ENCODE measurements at places on chromosomes 3 and 15.

DNA sequence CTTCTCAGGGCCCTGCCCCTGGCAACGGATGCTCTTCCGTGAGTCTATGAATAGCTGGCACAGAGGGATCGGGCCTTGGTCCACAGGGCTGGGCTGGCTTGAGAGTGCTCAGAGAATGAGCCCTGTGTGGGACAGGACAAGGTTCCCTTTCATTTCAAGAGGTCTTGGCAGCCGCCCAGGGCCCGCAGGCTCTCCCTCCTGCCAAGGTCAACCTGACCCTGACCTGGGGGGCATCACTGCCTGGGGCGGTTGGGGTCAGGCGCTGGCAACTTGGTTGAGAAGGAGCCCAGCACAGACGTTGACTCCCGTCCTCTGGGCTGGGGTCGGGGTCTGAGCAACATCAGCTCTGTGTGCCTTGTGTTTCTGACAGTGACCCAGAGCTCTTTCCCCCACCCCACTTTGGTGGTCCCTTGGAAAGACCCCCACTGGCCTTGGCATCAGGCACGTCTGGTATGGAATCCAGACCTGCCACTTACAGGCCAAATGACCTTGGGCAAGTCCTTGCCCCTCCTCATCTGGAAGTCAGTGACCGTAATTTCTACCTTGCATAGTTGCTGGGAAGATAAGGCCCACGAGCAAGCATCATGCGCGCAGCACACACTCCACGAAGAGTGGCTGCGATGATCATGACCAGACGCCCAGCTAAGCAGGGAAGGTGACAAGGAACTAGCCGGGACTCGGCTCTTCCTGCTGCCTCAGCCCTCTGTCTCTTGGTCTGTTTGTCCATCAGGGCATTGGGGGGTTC is 36.4 kb downstream of the EPHB3 start:
- no peak overlapping the region for H3K4me3 ChIP-seq

- no peaks in the 10 kb centered on the region for H3K4me1 ChIP-seq
- no peaks in the 10 kb centered on the region for H3K36me3 ChIP-seq
- no peaks in the 10 kb centered on the region for H3K27me3 ChIP-seq
- no peak for DNase-seq
Observed at GRCh38 chr3:76383781-76384180, 598.4 kb upstream of the ZNF717 start.

DNA sequence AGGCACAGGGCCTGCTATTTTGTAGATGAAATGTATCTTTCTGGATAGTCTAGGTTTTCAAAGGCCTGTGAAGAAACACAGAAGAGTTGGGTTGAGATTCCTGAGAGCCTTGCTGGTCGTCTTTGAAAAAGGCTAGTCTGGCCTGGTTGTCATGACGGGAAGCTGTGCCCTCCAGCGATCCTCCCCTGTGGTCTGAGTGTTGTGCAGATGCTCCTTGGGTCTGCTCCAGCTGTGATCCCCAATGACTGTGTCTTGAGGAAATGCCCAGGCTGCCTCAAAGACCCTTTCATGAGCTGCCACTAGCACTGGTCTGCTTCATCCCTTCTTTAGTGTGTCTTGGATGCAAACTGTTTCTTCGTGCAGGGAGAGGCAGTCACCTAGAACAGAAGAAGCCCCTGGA is 111.0 kb upstream of the SYNPR start:
- H3K27ac ChIP-seq = no peak overlapping the region
- no peaks in the 10 kb centered on the region for H3K27me3 ChIP-seq
- H3K4me1 ChIP-seq = no peaks in the 10 kb centered on the region
- no peaks in the 10 kb centered on the region for H3K36me3 ChIP-seq
- H3K4me3 ChIP-seq = no peak overlapping the region

DNA sequence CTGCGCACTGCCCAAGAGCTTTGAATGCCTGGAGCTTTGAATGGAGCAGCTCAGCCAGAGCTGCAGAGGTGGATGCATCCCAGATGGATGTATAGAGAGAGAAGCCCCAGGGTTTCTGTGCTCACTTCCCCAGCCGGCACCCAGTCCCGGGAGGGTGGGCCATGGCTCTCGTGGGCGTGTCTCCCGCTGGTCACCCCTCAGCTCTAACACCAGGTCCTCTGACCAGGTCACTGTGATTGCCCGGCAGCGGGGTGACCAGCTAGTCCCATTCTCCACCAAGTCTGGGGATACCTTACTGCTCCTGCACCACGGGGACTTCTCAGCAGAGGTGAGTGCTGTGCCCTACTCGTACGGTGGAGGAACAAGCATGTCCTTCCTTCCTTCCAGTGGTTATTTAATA is 10.7 kb downstream of the TMEM43 start:
- peaks cover 16% of the 10 kb centered on the region for H3K36me3 ChIP-seq
- H3K4me1 ChIP-seq = no peaks in the 10 kb centered on the region
- no peak overlapping the region for H3K4me3 ChIP-seq
- H3K27me3 ChIP-seq = no peaks in the 10 kb centered on the region
- DNase-seq = no peak
- H3K27ac ChIP-seq = no peak overlapping the region

- H3K36me3 ChIP-seq = peaks cover 3% of the 10 kb centered on the region
- no peaks in the 10 kb centered on the region for H3K27me3 ChIP-seq
- no peaks in the 10 kb centered on the region for H3K4me1 ChIP-seq
- no peak overlapping the region for H3K4me3 ChIP-seq
Observed at GRCh38 chr3:134911586-134912548, 116.8 kb downstream of the EPHB1 start.

- no peaks in the 10 kb centered on the region for H3K36me3 ChIP-seq
- H3K4me3 ChIP-seq = no peak overlapping the region
- H3K27me3 ChIP-seq = peaks cover 3% of the 10 kb centered on the region
- DNase-seq = no peak
- no peaks in the 10 kb centered on the region for H3K4me1 ChIP-seq
Observed at GRCh38 chr3:198076722-198077308, 116.8 kb downstream of the LMLN start.

DNA sequence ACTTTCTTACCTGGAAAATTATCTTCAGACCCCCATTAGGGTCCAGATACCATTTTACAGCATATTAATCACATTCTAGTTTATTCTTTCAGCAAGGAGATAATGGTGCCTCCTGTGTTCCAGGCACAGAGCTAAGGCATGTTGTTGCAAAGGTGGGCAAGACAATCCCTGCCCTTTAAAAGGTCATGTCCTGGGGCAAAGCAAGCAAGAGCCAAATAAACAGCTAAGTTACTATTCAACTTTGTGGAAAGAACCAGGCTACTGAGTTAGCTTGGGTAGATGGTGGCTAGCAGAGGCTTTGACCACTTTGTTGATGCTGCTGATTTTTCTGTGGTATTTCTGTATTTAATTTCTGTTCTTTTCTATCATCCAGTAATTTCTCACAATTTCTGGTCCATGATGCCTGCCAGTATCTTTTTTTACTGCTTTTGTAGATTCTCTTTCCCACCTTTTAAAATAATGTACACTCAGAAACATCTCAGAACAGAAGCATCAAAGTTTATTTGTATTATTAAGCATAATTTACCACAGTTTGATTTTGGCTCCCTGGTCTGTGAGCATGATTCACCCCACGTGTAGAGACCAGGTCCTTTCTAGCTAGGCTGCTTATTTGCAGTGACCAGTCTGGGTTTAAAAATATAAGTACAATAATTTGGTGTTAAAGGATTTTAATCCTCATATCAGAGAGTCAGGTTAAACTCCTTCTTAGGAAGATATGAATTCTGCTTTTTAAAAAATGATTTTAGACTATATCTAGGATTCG is 71.5 kb downstream of the LRRC28 start:
- H3K27ac ChIP-seq = no peak overlapping the region
- DNase-seq = no peak
- no peaks in the 10 kb centered on the region for H3K27me3 ChIP-seq
- H3K36me3 ChIP-seq = no peaks in the 10 kb centered on the region
- no peaks in the 10 kb centered on the region for H3K4me1 ChIP-seq

DNA sequence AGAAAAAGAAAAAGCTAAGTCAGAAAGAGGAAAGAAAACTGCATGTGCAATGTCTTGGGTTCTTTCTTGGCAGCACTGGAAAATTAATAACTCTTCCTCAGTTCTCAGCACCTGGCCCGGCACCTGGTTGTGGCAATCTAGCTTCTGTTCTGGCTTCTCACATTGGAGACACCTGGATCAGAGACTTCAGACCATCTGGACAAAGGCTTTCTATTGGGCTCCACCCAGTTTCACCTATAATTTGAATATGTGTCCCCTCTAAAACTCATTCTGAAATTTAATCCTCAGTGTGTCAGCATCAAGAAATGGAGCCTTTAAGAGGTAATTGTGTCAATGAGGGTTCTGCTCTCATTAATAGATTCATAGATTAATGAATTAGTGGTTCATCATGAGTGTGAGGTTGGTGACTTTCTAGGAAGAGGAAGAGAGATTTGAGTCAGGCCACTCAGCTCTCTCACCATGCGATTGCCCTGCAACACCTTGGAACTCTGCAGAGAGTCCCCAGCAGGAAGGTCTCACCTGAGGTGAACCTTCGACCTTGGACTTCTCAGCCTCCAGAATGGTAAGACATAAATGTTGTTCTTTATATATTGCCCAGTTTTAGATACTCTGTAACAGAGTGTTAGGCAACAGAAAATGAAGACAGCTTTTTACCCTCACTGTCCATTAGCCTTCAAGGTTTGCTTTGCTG is 679.9 kb downstream of the NTRK3 start:
- H3K4me1 ChIP-seq = no peaks in the 10 kb centered on the region
- DNase-seq = no peak
- no peaks in the 10 kb centered on the region for H3K27me3 ChIP-seq
- H3K36me3 ChIP-seq = no peaks in the 10 kb centered on the region
- no peak overlapping the region for H3K4me3 ChIP-seq

- no peaks in the 10 kb centered on the region for H3K27me3 ChIP-seq
- no peaks in the 10 kb centered on the region for H3K4me1 ChIP-seq
- H3K27ac ChIP-seq = no peak overlapping the region
- no peak for DNase-seq
- H3K4me3 ChIP-seq = no peak overlapping the region
Observed at GRCh38 chr15:64856429-64857145, 14.9 kb downstream of the PLEKHO2 start.

DNA sequence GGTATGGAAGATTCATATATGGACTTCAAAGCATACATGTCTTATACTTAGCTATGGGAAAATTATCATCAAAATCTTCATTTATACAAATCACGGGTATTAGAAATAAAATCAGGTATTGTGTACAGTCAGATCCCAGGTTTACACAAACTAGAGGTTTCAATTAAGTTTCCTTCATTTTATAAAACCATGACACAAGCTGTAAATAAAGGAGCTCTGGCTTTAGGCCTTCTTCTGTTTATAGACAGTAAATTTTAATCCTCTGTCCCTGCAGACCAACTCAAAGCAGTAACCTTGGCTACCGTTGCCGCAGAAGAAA is 68.8 kb upstream of the CHD2 start:
- no peaks in the 10 kb centered on the region for H3K36me3 ChIP-seq
- H3K4me1 ChIP-seq = peaks cover 41% of the 10 kb centered on the region
- no peak for DNase-seq
- H3K4me3 ChIP-seq = peak overlapping the region; percentile 58
- H3K27ac ChIP-seq = peak overlapping the region; percentile 95

- no peak overlapping the region for H3K27ac ChIP-seq
- DNase-seq = peak; percentile 17
- H3K4me1 ChIP-seq = peaks cover 5% of the 10 kb centered on the region
- no peaks in the 10 kb centered on the region for H3K36me3 ChIP-seq
- no peaks in the 10 kb centered on the region for H3K27me3 ChIP-seq
Observed at GRCh38 chr3:186413615-186414415, 51.8 kb upstream of the DGKG start.

- no peaks in the 10 kb centered on the region for H3K4me1 ChIP-seq
- DNase-seq = no peak
- H3K4me3 ChIP-seq = no peak overlapping the region
- no peak overlapping the region for H3K27ac ChIP-seq
- H3K36me3 ChIP-seq = no peaks in the 10 kb centered on the region
Observed at GRCh38 chr15:48064421-48064820, 56.4 kb upstream of the SLC24A5 start.

DNA sequence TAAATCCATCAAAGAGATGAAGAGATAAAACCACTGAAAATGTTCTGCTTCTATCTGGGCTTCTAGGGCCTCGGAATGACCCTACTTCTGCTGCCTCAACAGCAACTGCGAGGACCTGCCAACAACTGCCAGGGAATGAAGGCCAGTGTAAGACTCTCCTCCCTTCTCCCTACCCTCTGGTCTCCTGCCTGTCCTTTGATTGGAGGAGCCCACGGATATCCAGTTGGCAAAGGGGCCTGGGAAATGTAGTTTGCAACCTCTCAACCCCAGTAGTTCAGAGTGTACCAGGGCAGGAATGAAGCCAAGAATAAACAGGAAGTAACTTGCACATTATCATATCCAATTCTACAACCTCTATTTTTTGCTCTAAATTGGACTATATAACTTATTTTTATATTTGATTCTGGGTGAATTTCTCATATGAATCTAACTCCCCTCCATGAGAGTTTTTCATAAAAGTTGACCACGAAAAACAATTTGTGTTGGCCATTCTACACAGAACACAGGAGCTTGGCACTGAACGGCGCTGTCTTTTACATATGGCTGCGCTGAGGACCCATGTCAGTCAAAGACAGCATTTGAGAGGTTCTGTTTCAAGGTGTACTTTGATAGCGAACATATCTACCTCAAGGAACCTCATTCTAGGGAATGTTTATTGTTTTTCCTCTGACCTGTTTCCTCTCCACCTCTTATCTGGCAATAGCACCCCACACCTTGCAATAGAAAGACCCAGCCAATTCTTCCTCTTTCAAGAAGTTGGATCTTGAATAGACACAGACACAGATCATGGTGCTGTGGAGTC is 91.1 kb upstream of the RNF7 start:
- no peaks in the 10 kb centered on the region for H3K27me3 ChIP-seq
- H3K4me3 ChIP-seq = no peak overlapping the region
- no peak overlapping the region for H3K27ac ChIP-seq
- H3K4me1 ChIP-seq = no peaks in the 10 kb centered on the region

- no peak overlapping the region for H3K4me3 ChIP-seq
- no peaks in the 10 kb centered on the region for H3K27me3 ChIP-seq
- DNase-seq = no peak
- H3K4me1 ChIP-seq = no peaks in the 10 kb centered on the region
- no peak overlapping the region for H3K27ac ChIP-seq
Observed at GRCh38 chr3:29226706-29227105, 54.2 kb upstream of the RBMS3 start.

GRCh38 chr3:39325236-39325635 is 4.3 kb upstream of the CCR8 start:
- H3K27me3 ChIP-seq = no peaks in the 10 kb centered on the region
- H3K36me3 ChIP-seq = no peaks in the 10 kb centered on the region
- H3K27ac ChIP-seq = no peak overlapping the region
- H3K4me1 ChIP-seq = peaks cover 22% of the 10 kb centered on the region

- no peak for DNase-seq
- no peaks in the 10 kb centered on the region for H3K27me3 ChIP-seq
- H3K36me3 ChIP-seq = no peaks in the 10 kb centered on the region
- H3K27ac ChIP-seq = no peak overlapping the region
Observed at GRCh38 chr3:112639455-112640225, 1.3 kb downstream of the CCDC80 start.

- no peaks in the 10 kb centered on the region for H3K27me3 ChIP-seq
- no peaks in the 10 kb centered on the region for H3K4me1 ChIP-seq
- no peak overlapping the region for H3K4me3 ChIP-seq
- no peak for DNase-seq
- H3K27ac ChIP-seq = no peak overlapping the region
Observed at GRCh38 chr15:75143738-75144334, 57.8 kb upstream of the C15orf39 start.

- H3K4me1 ChIP-seq = no peaks in the 10 kb centered on the region
- H3K27me3 ChIP-seq = no peaks in the 10 kb centered on the region
- H3K27ac ChIP-seq = no peak overlapping the region
- no peaks in the 10 kb centered on the region for H3K36me3 ChIP-seq
Observed at GRCh38 chr3:120753810-120754209, 11.3 kb downstream of the GTF2E1 start.

- peaks cover 16% of the 10 kb centered on the region for H3K36me3 ChIP-seq
- H3K4me3 ChIP-seq = no peak overlapping the region
- DNase-seq = no peak
- H3K27me3 ChIP-seq = no peaks in the 10 kb centered on the region
- H3K27ac ChIP-seq = no peak overlapping the region
Observed at GRCh38 chr15:93028632-93029213, 60.3 kb downstream of the RGMA start.
